ENCODE measurements at places on chromosomes 6 and 20.

GRCh38 chr20:2285193-2285592 is 10.6 kb upstream of the TGM3 start:
- DNase-seq: no peak

- DNase-seq: no peak
Observed at GRCh38 chr20:61875221-61875885, 190.3 kb downstream of the TAF4 start.

- no peak for DNase-seq
Observed at GRCh38 chr6:90463359-90463758, 123.5 kb downstream of the MAP3K7 start.

DNA sequence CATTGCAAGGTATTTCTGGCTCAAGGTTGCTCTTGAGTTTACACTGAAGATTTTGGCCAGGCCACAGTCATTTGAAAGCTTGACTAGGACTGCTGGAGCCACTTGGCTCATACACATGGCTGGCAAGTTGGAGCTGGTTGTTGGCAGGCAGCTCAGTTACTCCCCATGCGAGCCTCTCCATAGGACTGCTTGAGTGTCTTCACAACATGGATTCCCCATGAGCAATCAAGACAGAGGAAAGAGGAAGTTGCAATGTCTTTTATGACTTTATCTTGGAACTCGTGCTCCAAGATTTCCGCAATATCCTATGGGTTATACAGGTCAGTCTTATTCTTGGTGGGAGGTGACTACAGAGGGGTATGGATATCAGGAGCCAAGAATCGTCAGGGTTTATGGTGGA is 1.4 kb upstream of the MANBAL start:
- DNase-seq: peak; percentile 92

- no peak for DNase-seq
Observed at GRCh38 chr6:119894811-119895210, 545.2 kb upstream of the MAN1A1 start.

GRCh38 chr6:157155804-157156203 is 167.5 kb downstream of the TMEM242 start:
- no peak for DNase-seq

DNA sequence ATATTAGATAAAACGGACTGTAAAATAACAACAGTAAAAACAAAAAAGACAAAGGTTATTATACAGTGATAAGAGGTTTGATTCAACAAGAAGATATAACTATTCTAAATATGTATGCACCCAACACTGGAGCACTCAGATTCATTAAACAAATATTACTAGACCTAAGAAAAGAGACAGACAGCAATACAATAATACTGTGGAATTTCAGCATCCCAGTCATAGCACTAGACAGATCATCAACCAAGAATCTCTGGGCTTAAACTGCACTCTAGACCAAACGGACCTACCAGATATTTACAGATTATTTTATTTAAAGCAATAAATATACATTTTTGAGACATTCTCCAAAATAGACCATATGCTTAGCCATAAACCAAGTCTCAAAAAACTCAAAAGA is 263.8 kb downstream of the C6orf118 start:
- DNase-seq: no peak

DNA sequence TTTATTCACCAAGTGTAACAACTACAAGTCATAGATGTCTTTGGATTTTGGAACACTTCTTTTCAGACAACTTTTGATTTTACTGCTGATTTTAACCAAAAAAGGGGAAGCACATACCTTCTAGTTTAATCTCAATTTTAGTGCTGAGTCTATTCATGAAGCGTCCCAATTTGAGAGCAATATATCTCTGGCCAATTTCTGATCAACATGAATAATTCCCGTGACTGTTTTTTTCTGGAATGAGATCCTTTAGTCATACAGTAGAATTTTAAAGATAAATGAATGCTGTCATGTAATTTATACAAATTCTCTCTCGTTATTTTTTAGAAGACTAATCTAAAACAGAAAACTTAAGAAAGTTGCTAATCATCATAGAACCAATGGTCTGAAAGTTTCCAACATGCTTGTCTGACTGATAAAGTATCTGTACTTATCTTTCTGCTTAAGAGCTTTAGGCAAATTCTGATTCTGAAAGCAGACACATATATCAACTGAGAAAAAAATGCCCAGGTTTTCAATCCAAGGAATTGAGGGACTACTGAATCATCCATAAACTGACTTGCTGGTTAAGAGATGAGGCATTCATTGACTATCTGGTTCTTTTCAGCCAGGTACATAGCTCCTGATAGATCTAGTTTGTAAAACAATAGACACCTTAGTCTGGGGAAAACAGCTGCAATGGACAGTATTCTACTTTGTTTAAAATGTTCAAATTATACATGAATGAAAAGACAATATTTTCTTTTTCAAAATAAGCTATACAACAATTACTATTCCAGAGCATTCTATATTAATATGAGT is 657.5 kb downstream of the RFPL4B start:
- DNase-seq: no peak

DNA sequence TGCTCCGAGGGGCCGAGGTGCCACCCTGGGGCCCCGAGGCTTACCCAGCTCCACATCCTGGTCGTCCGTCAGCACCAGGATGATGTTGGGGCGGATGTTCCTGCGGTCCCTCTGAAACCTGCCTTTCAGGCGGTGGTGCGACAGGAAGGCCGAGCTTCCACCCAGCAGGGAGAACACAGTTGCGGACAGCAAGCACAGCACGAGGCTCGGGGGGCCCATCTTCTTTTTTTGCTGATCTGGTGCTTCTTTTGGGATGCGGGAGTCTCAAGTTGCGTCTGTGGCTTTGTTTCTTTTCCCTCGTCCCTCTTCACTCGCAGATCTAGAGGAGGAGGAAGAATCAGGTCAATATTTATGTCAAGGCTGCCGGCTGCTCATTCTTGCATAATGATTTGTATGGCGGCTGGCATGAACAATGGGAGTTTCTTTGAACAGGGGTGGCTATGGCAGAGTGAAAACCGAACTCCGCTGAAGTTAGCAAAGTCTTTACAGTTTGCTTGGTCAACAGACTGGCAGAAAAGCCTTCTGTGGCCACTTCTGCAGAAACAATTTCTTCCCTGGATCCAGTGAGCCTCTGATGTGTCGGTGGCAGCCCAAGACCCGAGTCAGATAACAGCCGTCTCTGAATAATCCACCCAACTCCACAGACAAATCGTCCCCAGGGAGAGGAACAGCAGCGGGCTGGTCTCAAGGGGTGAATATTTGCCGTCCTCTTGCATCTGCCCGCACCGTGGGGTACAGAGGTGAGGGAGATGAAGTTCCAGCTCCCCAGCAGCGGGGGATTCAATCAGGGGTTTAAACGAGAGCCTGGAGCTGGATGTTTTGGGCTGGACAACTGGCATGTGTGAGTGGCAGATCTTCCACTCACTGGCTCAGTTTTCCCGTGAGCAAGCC is 27.9 kb downstream of the SULF2 start:
- no peak for DNase-seq

GRCh38 chr20:6892724-6893123 is 125.2 kb downstream of the BMP2 start:
- DNase-seq: no peak

DNA sequence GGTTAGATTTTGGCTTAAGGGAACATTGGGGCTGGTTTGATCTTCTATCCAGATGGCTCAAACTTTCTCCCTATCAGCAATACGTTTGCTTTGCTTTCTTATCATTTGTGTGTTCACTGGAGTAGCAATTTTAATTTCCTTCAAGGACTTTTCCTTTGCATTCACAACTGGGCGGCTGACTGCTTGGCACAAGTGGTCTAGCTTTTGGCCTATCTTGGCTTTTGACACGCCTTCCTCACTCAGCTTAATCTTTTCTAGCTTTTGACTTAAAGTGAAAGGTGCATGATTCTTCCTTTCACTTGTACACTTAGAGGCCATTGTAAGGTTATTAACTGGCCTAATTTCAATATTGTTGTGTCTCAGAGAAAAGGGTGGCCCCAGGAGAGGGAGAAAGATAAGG is 254.9 kb downstream of the PLCB1 start:
- no peak for DNase-seq

DNA sequence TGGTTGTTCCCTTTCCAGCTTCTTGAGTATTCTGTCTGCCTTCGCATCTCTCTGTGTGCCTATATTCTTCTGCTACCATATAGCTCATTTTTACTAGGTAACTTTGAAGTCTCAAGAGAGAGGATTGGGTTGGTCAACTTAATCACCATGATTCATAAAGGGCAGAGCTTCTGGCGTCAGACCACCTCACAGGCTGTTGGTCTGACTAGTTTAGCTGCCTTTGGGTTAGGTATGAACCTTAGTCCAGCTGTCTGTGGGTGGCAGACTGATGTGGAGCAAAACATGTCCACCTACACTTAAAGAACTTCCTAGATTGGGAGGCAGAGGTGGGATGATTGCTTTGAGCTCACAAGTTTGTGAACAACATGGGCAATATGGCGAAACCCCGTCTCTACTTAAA is 192.2 kb upstream of the SGK1 start:
- DNase-seq: peak; percentile 10

GRCh38 chr6:10136636-10137035 is 278.2 kb downstream of the TFAP2A start:
- DNase-seq: no peak

GRCh38 chr6:16819752-16820151 is 58.5 kb upstream of the ATXN1 start:
- no peak for DNase-seq

DNA sequence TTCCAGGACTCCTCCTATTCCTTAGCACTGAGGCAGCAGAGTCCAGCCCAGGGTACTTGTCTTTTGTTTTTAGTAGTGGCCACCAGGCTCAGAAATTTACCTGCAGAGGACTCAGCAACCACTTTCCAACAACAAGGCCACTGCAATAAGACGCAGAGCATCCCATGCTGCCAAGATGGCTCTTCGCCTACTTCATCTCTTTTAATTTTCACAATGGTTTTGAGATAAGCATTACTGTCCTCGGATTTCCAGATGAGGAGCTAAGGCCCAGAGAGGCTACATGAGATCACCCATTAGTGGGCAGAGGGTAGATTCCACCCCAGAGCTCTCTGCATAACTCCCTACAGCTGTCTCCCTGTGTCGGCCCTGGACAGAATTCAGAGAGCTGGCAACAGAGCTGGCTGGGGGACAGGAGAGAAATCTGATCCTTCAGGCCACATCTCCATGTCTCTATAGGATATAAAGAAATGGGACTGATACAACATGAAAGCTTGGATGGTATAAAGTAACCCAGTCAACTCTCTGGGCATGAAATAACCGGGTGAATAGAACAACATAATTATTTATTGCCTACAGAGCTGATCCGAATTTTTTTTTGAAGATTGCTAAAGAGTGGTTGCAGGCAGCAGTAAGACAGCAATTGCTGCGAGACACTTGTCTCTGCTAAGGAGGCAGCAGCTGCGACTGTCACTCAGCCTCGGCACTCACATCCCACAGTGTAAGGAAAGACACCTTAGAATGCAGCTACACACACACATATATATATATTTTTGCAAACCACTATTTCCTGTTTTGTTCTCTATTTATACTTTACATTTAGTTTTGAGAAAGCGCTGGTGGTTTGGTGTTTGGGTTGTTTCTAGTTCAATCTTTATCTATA is 37.2 kb downstream of the SCML4 start:
- DNase-seq: peak; percentile 46
